PC-9 (cell line): ENCODE measurements at places on chromosomes 7 and 10.

DNA sequence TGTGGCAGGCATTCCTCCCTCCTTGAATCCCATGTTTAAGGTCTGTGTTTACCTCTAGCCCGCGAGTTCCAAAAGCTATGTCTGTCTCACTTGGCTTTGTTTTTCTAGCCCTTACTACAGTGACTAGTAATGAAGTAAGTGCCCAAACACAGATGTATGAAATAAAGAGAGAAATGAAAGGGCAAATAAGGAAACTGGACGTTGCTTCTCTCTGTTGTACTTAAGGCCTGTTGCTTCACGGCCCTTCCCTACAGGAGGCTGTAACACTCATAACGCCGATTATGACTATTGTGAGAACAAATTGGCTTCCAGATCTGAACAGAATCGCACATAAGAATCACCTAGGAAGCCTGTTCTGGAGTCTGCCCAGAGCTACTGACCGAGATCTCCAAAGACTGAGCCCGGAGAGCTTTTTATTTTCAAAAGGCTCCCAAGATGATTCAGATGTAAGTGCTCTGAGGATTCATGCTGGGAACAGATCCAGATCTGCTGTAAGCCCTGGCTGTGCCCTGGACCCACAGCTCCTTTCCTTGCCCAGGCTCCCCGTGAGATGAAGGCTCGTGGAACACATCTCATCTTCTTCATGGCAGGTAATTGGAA lies 432.6 kb downstream of the SDK1 start:
- DNase-seq: no peak

DNA sequence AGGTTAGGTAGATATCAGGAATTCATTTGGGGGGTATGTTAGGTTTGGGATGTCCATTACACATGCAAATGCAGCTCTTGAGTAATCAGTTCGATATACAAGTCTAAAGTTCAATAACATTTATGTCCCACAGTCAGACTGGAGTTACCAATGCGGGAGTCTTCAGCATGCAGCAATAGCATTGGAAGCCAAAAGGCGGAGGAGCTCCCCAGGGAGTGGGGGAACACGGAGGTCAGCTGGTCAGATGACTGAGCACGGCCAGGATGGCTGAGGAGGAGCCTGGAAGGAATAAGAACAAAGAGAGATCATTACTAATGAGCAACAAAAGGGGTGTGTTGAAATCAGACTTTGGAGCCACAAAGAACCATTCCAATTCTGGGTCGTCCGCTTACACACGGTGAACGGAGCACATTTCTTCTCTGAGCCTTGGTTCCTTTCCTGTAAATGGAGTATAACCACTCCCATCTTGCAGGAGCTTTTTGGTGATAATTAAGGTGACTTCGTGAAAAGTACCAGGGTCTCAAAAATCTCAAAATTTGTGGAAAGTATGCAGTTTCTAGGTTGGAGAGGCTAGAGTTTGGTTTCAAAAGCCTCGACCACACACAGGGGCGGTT lies 478 bp upstream of the ZNF22 start:
- DNase-seq: no peak

GRCh38 chr10:80455461-80456349 lies 1.6 kb downstream of the TSPAN14 start:
- no peak for DNase-seq

- DNase-seq: no peak
Observed at GRCh38 chr7:69860486-69860885, 262.2 kb downstream of the AUTS2 start.

- DNase-seq: no peak
Observed at GRCh38 chr10:124517461-124517860, 55.8 kb downstream of the LHPP start.

DNA sequence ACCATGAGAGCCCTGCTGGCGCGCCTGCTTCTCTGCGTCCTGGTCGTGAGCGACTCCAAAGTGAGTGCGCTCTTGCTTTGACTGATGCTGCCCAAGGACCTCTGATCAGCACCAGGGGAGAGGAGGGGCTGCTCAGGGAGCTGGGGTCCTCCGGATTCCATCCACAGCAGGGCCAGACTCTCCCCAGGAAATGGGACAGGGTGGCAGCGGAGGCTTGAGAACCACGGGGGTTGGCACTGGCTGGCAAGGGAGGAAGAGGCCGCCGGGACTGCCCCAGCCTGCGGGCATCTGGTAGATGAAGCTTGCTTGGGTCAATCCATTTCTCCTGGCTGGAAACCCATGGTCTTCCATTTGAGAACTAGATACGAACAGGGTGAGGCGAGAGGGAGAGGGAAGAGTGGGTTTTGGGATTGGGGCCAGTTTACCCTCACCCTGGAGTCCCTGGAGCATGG lies 647 bp downstream of the PLAU start:
- no peak for DNase-seq

- DNase-seq: no peak
Observed at GRCh38 chr7:15326044-15326644, 235.7 kb downstream of the AGMO start.

DNA sequence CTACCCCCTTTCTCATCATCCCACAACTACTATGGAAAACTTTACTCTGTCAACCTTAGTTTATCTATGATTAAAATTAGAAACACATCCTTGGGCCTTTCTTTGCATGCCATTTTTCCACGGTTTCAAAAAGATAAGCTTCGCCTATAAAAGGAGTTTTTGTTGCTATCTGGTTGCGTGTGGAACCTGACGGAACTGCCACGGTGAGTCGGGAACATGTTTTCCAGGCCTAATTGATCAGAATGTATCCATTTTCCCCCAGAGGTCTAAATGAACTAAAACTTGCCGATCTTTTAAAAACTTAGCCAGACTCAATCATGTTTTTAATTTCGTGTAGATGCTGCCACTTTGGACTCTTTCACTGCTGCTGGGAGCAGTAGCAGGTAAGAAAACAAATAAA lies at the start of gene PNLIP:
TSS of gene PNLIP (plus strand) at position 176 of the 400 bp plus-strand sequence. CDS start at position 338, 162 bp downstream.
- no peak for DNase-seq

DNA sequence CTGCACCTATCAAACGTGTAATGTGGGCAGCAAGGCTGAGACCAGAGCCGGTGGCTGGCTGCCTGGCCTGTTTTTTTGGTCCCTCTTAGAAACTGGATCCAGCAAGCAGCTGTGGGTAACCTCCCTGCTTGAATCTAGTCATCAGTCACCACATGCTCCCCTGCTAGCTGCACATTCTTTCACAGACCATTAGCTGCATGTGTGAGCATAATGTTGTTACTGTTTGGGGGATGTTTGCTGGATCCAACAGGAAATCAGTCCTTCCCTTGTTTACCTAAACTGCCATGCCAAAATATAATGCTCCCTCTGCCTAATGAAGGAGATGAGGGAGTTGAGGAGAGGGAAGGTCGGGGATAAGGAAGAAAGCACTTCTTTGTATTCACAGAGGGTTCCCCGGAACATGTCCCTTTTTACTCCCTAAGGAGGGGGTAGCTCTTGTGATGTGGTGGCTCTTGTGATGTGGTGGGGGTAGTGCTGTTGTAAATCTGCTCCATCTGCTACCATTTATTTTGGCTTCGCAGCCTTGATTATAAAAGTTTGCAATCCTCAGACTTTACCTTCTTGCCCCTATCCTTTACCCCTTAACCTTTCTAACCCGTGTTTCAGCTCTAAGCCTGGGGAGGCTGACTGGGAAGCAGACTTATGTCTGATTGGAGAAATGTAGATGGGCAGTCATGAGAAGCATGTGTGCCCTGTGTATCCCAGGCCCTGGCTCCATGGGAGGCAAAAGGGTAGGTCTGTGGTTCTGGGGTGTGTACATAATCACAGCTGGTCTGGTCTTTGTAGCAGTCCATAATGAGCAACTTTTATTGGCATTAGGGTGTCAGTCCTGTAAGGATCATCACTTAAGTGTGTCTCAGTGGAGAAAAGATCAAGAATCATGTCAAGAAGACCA lies 20.8 kb downstream of the LOXL4 start:
- DNase-seq: no peak

DNA sequence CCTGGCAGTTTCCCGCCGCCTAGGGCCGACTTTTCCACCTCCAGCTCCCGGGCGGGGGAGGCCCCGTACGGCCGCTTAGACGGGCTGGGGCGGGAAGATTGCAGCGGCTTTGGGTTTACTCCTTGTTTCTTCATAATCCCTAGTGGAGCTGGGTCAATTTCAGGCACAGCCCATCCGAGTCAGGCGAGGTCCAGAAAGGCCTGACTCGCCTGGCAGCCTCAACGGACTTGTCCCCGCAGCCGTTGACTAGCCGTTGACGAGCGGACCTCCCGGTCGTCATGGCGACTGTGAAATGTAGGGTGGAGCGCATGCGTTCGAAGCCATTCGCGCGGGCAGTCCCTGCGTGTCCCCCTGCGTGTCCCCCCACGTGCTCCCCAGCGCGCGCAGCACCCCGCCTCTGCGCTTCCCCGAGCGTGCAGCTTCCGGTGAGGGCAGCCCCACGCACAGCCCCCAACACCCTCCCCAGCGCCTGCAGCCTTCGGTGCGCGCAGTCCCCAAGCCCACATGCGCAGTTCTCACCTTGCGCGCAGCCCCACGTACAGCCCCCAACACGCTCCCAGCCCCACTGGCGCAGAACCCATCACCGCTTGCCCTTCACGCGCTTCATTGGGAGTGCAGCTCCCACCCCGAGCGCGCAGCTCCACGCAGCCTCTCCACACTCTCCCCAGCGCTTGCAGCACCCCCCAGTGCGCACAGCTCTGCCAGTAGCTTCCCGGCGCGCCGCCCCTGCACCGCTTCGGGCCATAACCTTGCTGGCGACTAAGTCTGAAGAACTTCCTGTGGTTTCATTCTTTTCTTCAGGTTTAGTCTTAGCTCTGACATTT lies 67.8 kb downstream of the TBX20 start:
- no peak for DNase-seq

GRCh38 chr7:64618785-64619456 lies 47.0 kb upstream of the ZNF107 start:
- DNase-seq: peak; percentile 11

DNA sequence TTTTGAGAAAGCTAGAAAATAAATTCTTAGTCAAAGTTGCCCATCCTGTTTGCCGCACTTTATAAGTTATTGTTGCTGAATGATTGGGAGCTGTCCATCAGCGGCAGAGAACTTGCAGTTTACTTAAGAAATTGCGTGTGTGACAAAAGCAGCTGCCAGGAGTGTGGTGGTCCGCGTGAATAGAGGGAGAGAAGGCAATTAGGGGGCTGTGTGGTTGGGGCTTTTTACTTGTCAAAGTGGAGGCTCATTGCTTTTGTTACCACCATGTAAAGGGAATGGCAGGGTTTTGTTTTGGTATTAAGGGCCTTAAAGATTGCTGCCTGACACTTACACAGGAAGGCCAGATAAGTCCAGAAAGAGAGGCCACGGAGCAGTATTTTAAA lies 177.8 kb downstream of the TCF7L2 start:
- DNase-seq: no peak

- DNase-seq: peak; percentile 41
Observed at GRCh38 chr10:102352066-102352715, 43.3 kb upstream of the NFKB2 start.

DNA sequence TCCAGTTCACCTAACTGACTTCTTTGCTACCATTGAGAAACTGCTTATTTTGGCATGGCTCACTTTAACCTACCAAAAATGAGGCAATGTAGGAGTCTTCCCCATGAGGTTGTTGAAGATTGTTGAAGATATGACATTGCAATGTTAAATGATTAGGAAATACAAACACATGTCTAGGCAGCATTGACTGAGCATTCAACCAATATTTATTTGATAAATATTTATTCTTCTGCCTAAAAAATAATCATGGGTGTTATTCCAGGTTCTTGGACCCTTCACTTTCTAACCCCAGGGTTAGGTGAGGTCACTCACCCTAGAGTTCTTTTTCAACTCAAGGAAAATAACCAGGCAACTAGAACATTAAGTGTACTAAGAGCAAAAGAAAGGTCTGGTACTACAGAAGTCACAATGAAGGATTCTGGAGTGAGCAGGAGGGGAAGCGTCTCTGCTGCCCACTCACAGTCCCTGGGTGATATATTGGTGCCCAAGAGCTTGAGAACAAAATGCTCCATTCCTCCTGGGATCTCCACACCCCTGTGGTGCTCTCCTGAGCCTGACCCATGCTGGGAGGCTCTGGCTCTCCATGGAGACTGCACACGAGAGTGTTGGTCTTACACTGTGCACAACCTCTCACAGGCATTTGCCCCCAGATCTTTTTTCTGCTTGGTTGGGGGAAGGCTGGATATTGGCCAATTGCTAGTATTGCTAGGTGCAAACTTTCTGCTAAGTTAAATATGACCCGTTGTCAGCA lies 123.4 kb downstream of the SPAG6 start:
- DNase-seq: no peak

DNA sequence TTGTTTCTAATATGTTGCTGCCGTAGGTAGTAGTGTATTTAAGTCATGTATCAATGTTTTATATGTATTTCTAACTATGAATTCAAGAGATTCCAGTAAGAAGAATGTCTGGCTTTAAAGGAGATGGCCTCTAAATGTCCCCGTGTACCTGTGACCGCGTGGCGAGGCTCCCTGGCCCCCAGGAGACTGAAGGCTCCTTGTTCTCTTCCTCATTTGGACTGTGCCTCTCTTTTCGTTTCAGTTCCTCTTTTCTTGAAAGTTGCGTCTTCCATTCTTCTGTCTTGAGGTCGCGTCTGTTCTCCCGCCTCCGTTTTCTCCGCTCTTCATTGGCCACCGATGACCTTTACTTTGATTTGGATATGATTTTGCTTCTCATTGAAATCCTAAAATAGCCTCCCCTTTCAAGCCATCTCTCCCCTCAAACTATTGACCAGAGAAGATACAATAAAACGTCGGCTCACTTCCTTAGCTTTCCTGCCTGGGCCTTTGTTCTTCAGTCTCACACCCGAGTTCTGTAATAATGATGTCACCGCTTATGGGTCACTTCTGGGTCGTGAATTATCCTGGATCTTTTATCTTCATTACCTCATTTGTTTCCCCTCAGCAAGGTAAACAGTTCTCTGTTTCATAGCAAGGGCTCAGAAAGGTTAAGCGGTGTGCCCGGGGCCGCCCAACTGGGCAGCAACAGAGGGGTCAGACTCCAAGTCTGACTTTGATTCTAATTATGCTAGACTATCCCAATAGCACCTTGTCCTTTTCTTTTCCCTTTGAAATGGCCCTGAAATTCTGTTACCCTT lies 28.7 kb downstream of the WIPI2 start:
- no peak for DNase-seq

- DNase-seq: no peak
Observed at GRCh38 chr7:64870656-64871055, 32.4 kb upstream of the ZNF273 start.

- DNase-seq: no peak
Observed at GRCh38 chr10:1366811-1367425, 310.7 kb downstream of the WDR37 start.
